ENCODE measurements at places on chromosomes 11 and 22. TPM values are rescaled to one million over a fixed set of nuclear protein-coding genes. Genes with fewer than 3 reads are reported as not detected.

CRY2 gene
- total RNA-seq = 11.6 TPM

C22orf31 gene
- total RNA-seq = not detected

OR52A1 gene
- not detected for total RNA-seq

YWHAH gene
- 43.4 TPM for total RNA-seq

SLC22A6 gene
- total RNA-seq = not detected

TREH gene
- not detected for total RNA-seq

SMIM35 gene
- not detected for total RNA-seq

CASP5 gene
- total RNA-seq = not detected

OTOG gene
- total RNA-seq = not detected

DYNC2H1 gene
- 60.9 TPM for total RNA-seq

APOL4 gene
- total RNA-seq = not detected

MPEG1 gene
- not detected for total RNA-seq

VSTM5 gene
- total RNA-seq = not detected

CYB5R2 gene
- total RNA-seq = 16.1 TPM

CYP2D6 gene
- total RNA-seq = 0.45 TPM

SCGB1D2 gene
- total RNA-seq = not detected

UBE2L6 gene
- total RNA-seq = 52.1 TPM

NXPE2 gene
- not detected for total RNA-seq

OR51B4 gene
- total RNA-seq = 4.0 TPM

CBX7 gene
- 3.7 TPM for total RNA-seq
